Hypothalamus (tissue), 51 donors: ENCODE measurements at places on chromosomes 11 and 22.

- no peak for DNase-seq
Observed at GRCh38 chr11:69343401-69344321, 49.7 kb downstream of the MYEOV start.

- no peak for DNase-seq
Observed at GRCh38 chr11:68342459-68343158, 30.2 kb downstream of the LRP5 start.

- DNase-seq: no peak
Observed at GRCh38 chr11:59030037-59030436, 56.1 kb upstream of the GLYATL1B start.

DNA sequence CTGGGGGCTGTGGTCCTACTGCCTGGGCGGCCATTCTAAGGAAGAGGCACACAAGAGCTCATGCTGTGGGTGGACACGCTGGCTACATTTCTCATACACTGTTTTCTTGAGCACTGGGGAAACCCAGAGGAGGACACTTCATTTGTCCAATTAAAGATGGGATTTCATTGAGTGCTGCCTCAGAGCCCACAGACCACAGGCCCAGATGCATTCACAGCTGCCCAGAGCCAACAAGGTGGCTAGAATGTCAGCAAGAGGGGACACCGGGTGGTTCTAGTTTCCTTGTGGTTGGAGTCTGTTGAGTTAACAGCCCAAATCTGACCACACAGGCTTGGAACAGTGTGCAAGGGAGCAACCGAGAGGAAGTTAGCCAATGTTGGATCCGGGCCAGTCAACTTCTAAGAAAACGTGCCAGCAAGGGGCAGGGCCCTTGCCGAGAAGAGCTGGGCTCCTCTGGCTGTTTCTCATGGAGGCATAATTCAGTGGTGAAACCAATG lies 35.0 kb upstream of the SORL1 start:
- DNase-seq: peak; percentile 47

GRCh38 chr11:16000065-16000464 lies 356.3 kb downstream of the SOX6 start:
- DNase-seq: no peak
